ENCODE measurements at places on chromosomes 2 and 18.
A peak's percentile ranks its signal among the peaks of the same experiment; 100 is the strongest.

DNA sequence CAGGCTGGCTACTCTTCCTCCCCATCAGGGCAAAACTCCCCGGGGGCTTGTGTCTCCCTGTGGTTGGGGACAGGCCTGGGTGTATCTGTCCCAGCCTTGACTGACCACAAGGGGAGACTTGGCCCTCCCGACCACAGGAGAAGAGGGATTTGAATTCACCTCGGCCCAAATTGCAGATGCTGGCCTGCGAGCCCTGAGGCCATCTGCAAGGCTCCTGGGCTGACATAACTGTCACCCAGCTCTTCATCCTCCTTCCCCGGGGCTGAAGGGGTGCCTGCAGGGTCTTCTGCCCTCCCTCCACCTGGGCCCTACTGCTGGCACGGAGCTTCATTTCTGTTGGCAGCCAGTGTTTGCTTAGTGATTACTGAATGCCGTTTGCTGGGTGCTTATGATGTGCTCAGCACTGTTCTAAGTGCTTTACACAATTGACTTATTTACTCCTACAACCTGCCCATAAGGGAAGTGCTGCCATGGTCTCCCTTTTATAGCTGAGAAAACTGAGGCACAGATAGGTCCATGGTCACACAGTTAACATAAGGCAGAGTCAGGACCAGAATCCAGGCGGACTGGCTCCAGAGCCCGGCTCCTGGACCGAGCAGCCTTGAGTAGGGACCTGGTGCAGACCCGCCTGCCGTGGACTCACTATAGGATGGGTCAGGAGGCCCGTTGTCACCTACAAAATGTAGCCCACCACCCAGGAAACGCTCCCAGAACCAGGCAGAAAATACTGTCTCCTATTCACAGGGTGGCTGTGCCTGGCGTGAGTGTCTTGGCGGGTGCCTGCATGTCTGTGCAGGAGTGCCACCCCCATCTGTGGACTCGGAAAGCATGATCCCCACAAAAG lies 18.9 kb downstream of the STEAP3 start:
- no peak for DNase-seq

GRCh38 chr2:197513915-197514314 lies 2.0 kb upstream of the MOB4 start:
- DNase-seq = no peak

DNA sequence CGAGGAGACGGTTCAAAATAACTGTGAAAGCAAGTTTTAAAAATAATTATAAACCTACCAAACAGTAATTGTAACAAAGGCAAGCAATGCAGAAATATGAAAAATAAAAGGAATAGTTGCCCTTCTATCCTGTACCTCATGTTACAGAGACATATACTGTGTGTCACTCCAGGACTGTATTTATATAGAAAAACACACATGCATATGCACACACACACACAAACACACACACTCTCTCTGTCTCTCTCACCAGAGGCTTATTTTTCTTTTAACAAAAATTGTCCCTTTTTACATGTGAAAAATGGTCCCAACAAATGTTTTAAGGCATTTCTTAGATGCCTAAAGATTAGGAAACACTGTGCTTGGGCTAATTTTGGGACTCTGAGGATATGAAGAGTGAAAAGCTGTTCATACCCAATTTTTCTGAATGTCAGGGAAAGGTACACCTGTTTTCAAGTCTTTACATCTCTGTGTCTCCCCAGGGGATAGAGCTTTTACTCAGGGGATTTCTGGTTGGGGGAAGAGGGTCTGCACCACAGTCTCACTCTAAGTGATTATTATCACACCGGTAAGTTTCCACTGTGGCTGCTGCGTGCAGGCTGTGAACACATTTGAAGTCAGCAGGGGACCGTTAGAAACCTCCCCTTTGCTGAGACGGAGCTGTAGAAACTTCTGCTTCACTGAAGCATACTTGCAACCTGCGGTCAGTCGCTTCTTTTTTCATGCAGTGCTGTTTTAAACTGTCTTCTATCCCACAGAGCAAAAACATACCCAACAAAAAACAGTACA lies 51.4 kb upstream of the SPAG16 start:
- DNase-seq = peak; percentile 87

GRCh38 chr2:74155830-74156229 lies 8.1 kb upstream of the BOLA3 start:
- no peak for DNase-seq

DNA sequence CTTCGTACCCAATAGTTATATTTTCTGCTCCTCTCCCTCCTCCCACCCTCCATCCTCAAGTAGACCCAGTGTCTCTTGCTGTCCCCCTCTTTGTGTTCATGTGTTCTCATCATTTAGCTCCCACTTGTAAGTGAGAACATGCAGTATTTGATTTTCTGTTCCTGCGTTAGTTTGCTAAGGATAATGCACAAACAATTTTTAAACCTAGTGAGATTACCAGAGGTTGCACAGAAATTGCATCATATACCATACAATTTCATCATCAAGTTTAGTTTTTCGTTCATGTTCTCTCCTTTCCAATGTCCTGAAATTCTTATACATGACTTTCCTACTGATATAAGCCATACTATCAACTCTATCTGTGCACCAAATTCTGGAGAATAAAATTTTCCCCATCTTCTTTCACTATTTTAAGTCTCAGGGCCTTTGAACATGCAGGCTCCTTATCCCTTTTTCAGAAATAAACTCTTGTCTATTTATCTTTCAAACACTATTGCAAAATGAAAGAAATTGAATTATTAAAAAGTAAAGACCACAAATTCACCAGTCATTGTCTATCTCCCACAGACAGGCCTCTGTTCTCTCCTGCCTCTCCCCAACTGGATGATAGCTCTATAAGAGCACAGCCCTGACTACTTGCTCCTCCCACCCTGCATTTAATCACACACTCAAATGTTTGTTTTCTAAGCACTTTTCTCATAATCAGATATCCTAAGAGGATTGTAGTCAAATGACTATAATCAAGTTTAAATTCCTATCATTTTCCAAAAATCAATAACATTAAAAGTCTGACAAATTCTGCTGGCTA lies 27.2 kb upstream of the B4GALT6 start:
- peak; percentile 14 for DNase-seq

- peak; percentile 46 for DNase-seq
Measured at GRCh38 chr2:50529600-50530218, 502.2 kb downstream of the NRXN1 start.

All from NB4 (cell line).